ENCODE measurements at places on chromosomes 13 and 19.

DNA sequence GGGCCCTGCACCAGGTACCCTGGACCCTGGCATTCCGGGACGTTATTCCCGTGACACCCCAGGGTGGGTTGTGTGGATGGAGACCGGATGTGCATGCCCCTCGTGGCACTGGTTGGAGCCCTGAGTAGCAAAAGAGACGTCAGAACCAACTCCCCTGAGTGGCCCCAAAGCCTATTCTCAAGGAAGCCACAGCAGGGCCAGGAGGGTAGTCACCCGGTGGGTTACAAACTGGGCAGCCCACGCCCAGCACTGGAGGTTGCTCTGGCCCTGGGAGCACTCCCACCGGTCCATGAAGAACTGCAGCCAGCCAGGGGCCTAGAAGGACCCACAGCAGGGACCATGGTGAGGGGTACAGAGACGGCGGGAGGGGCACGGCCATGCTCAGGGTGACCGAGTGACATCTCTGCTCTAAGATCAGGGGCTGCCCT lies 7.5 kb downstream of the KLF16 start:
- DNase-seq: no peak

DNA sequence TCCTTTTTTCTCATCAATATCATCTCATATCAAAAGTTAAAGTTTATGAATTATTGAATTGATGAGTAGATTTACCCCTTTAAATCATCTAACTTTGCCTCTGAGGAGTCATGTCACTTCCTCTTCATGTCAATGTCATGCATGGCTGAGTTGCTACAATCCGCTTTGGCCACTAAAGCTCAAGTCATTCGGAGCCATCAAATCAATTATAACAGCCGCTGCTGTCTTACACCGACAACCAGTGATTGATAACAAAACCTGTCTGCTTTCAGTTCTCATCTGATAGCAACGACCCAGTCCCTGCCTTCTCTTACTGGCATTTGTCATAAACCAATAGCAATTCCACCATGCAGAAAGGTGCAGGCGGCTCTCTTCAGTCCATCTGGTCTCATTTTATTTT lies 429.3 kb downstream of the DIAPH3 start:
- peak; percentile 37 for DNase-seq

DNA sequence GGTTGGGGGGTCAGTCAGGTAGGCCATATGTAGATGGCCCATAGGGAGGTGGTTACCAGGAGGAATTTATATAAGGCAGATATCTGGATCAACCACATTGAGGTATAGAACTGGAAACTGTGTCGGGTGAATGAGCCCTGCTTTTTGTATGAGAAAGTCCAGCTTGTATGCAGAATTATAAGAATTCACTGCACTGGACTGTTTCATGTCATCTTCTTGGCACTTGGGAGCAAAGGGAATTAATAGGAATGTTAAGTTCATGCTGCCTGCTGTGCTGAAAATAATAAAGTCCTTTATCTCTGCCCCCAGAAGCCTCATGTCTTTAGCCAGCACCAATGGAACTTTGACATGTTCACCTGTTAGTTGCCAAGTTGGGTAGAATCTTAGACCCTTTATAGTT lies 12.3 kb downstream of the BORA start:
- no peak for DNase-seq

DNA sequence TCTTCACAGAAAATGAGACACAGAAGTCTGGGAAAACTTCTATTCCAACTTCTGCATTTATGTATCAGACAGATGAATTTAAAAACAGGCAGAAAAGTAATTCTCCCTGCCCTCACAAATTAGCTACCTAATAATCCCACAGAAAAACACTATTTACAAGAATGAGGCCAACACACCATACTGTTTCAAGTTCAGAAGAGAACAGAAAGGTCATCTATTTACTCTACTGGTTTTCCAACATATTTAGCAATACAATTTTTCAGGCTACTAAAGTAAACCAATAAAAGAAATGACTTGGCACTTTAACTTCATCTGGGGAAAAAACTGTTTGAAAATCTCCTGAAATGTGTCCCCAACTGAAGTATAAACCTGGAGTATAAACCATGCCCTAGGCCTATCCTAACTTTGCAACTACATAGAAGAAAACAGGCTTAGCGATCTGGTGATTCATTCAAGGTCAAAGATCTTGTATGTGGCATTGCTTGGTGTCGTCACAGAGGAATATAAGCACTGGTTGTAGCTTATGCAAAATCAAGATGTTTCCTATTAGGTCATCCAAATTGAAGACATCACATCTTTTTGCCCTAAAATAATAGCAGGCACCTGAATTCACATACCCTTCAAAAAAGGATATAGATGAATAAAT lies 20.1 kb upstream of the EBPL start:
- DNase-seq: no peak

- no peak for DNase-seq
These were observed 6.3 kb downstream of the PMIS2 start for GRCh38 chr19:35592226-35592625.

- peak; percentile 60 for DNase-seq
These were observed 7.5 kb upstream of the LRFN1 start for GRCh38 chr19:39328046-39328705.

DNA sequence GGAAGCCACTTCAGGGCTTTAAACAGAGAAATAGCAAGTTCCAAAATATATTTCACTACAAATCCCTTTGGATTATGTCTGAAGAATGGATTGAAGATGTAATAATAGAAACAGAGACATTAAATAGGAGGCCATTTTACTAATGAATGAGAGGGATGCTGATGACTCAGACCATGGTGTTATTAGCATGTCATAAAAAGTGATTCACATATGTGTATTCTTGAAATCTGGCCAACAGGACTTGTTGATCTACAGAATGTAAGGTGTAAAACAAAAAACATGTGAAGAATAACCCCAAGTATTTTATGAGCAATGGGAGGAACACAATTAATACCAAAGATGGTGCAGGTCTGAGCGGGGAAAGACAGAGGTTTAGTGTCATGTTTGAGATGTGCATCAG lies 873.7 kb downstream of the SLITRK5 start:
- DNase-seq: no peak

DNA sequence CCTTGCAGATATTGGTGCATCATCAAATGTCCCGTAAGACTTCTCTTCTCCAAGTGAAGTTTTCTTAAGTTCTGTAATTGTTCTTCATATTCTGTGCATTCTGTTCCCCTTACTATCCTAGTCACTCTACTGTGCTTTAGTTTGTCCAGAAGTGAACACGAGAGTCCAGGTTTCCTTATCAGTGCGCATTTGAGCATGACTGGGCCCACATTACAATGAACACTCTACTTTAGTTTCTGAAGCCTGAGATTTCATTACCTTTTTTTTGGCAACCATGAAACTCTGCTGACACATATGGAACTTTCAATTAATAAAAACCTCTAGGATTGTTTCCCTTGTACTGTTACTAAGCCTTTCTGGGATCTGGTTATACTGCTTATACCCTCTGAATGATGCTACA lies 270.0 kb downstream of the KCNRG start:
- DNase-seq: no peak
